ENCODE measurements at places on chromosomes 3 and 15. TPM values are rescaled to one million over a fixed set of nuclear protein-coding genes. Genes with fewer than 3 reads are reported as not detected.

FSIP1 gene
- 1.7 TPM for total RNA-seq

TP63 gene
- under 0.01 TPM for total RNA-seq

MCF2L2 gene
- total RNA-seq, result 0.37 TPM

PLA2G4F gene
- total RNA-seq, result not detected

PAK6 gene
- not detected for total RNA-seq

Data from smooth muscle cell of bladder (primary cell).